Amniotic stem cell (primary cell): ENCODE measurements at places on chromosomes 12 and 14.
A peak's percentile ranks its signal among the peaks of the same experiment; 100 is the strongest.

DNA sequence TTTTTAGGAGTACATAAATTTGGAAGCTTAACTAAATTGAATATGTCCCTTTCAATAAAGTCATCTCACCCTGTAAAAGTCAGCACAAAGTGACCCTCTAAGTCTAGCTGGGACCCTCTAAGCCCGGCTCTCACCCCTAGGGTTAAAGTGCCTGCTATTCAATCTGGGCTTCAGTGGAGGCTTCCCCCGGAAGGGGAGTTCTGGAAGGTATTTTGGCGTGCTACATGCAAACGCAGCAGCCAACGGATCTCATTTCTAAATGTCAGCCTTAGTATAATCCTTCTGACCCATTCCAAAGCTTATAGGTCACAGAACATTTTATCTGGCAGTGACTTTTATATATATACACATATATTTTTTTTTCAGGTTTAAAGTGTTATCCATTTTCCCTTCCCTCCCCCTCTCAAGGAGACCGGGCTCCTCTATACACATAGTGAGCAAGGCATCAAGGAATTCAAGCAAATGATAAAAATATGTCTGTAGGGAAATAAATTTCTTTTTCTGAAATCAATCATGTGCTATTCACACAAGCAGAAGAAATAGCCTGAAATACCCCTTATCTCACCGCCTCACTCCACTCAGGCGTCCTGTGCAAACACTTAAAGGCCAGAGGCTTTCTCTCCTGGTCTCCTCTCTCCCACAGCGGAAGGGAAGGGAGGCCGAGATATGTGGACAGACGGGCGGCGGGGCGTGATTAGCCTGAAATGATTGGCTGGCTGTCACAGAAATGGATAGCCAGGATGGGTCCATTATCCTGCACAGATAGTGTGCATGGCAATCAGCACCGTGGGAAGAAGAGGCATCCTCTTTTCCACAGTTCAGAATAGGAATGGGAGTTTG, 301.7 kb downstream of the GALC start:
- DNase-seq: no peak

- DNase-seq: no peak
These were observed 340.4 kb downstream of the NUAK1 start for GRCh38 chr12:105798256-105798845.

- DNase-seq: no peak
These were observed 910.7 kb upstream of the MDGA2 start for GRCh38 chr14:48586099-48586498.

DNA sequence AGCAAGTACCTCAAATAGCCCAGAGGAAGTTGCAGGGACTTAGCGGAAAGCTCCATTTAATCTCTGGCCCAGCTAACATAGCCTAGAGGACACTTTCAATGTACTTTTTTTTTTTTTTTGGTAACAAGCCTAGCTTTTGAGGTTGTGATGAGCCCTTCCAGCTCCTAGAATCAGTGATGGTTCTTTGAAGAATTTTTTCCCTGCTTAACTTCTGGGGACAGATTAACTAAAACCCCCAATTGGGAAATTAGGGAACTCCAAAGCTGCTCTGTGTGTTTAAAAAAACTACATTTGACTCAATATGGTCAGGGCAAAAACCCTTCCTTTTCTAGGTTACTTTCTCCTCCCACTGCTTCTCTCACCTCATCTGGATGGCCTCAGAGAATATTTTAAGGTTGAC, 23.9 kb upstream of the ITGA5 start:
- no peak for DNase-seq

DNA sequence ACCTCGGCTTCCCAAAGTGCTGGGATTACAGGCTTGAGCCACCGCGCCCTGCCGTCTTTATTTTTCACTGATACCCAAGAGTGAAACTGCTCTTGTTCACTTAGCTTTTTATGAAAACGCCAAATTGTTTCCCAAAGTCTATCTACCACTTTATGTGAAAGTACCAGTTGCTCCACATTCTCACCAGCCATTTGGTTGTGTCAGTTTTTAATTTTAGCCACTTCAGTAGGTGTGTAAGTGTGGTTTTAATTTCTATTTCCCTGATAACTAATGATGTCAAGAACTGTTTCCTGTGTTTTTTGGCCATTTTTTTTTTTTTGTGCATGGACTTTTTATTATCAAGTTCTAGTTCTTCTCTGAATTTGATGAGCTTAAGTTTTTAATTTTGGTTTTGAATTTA, 17.1 kb downstream of the CAND1 start:
- DNase-seq: no peak

DNA sequence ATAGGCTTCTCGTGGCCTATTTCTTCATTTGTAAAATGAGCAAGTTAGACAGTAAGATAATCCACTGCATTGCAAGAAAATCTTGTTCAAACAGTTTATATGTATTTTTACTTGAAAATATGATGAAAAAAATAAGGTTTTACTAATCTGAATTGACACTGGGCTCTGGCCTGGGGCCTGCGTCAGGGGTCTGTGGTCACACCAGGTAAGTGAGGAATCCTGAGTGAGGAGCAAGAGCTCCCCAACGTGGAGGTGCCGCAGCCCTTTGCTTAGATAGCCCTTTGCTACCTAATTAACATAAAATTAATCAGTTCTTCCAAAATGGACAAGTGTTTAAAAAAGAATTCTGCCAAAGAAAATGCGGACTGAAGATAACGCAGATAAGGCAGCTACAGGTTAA, 39.1 kb upstream of the STAB2 start:
- no peak for DNase-seq

GRCh38 chr14:93003945-93004698, 81.2 kb downstream of the CHGA start:
- DNase-seq: no peak

- DNase-seq: no peak
These were observed 2.7 kb downstream of the NCKAP5L start for GRCh38 chr12:49825360-49825970.

DNA sequence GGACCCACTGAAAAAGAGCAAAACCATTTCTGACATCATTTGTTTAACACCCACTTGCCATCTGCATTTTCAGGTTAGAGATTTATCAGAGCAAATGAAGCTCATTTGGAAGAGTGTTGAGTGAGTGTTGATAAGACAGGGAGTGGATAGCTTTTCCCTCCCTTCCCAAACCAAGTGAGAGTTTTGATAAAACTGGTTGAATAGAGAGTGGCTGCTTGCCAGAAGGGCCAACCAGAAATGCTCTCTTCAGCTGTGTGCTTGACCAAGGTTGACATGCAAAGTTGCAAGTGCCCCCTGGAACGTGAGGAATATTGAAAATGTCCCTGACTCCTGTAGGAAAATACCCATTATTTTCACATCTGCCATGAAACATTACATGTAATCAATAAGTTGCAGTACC, 1487.0 kb upstream of the FLRT2 start:
- no peak for DNase-seq

DNA sequence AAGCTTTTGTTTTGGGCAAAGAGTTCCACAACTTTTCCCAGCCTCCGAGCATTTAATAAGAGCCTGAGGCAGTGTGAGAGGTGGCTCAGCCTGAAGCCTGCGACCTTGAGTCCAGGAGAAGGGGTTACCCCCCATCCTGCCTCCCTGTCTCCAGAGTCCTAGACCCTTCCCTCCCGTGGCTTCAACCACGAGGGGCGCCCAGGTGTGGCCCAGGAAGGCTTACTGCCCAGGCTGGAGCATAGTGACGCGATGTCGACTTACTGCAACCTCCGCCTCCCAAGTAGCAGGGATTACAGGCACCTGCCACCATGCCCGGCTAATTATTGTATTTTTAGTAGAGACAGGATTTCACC, 641 bp downstream of the LRRC43 start:
- no peak for DNase-seq

DNA sequence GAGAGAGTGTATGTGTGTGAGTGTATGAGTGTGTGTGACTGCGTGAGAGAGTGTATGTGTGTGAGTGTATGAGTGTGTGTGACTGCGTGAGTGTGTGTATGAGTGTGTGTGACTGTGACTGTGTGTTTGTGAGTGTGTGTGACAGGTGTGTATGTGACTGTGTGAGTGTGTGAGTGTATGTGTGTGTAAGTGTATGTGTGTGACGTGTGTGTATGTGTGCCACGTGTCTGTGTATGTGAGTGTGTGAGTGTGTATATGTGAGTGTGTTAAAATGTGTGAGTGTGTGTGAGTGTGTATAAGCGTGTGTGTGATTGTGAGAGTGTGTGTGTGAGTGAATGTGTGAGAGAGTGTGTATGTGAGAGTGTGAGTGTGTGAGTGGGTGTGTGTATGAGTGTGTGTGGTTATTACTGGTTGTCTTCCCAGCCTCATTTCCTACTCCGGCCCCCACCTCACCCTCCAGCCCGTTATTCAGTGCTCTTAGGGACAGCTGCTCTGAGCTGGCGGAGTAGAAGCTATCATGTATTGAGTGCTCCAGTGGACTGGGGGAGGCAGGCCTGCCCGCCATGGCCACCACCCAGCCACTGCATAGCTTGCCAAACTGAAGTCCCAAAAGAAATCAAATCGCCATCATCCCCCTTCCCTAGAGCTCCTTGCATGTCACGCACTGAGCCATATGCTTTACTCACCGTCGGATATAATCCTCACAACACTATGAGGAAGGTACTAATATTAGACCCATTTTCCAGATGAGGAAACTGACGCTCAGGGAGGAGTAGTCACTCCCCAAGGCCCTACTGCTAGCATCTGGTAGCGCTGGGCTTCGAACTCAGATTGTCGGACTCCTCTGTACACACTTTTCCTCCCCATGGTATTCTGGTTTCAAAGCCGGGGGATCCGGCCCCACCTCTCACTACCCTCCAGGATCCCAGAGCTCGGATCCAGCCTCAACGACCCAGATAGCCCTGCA, 10.3 kb upstream of the MYL2 start:
- no peak for DNase-seq

DNA sequence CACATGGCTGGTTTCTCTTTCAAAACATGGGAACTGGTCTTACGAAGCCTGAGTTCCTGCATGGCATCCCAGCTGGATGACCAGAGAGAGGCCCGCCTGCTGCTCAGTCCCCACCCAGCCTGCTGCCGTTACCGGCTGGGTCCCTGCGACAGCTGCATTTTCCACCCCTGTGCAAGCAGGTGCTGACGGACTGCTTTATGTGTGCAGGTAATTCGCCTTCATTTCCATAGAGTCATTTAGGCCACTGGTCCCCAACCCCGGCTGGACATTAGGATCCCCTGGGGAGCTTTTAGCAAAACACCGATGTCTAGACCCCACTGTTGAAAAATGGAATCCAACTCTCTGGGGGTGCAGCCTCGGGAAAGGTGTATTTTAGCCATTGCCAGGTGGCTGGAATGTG, 51.9 kb downstream of the RBM19 start:
- no peak for DNase-seq

DNA sequence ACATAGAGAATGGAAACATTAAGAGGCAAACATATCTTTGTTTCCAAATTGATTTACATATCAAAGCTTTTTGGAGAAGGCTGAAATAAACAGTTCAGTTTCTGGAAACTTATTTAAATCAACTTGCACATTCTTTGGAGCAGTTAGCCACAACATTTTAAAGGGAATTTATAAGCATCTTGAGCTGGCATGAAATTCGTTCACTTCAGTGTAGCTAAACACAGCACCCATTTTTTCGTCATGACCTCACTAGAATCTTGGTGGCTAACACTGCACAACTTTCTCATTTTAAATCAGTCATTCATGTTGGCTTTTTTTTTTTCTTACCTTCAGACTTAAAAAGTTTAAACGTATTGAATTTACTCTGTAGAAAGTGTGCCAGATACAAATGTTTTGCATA, 1139.9 kb upstream of the FLRT2 start:
- no peak for DNase-seq

GRCh38 chr12:126545411-126545810, 1480.2 kb downstream of the AACS start:
- DNase-seq: no peak

GRCh38 chr12:37672655-37673260, 643.8 kb upstream of the ALG10B start:
- DNase-seq: no peak

DNA sequence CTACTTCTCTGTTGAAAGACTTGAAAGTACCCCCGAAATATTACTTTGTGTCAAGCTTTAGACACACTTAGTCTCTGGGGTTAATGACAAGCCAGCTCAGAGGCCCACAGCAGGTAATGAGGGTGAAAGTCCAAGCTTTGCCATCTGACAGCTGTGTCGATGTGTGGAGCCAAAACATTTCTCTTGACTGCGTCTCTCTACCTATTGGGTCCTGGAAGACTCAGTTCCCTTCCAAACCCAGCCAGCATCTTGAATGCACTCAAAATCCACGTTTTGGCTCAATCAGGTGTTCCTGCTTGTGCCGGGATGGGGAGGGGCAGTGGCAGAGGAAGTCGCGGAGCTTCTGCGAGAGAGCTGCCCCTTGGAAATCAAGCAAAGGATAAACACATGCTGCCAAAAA, 3.2 kb downstream of the PLXNC1 start:
- no peak for DNase-seq

GRCh38 chr12:122793685-122794106, 19.3 kb downstream of the CCDC62 start:
- peak; percentile 31 for DNase-seq

DNA sequence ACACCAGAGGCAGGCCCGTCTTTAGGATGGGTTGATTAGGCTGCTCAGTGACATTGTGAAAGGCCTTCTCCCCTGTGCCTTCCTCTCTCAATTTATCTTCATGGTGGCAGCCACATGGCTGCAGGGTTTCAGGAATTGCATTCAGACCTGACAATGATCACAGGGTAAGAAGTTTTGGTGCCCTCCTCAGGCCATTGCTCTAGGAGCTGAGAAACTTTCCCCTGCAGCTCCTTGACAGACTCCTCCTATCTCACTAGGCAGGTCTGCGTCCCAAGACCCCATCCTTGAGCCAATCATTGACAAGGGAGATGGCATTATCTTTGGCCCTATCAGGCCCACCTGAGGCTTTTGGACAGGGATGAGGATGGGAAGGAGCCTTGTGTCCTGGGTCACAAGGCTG, 57.4 kb upstream of the ANO4 start:
- no peak for DNase-seq

DNA sequence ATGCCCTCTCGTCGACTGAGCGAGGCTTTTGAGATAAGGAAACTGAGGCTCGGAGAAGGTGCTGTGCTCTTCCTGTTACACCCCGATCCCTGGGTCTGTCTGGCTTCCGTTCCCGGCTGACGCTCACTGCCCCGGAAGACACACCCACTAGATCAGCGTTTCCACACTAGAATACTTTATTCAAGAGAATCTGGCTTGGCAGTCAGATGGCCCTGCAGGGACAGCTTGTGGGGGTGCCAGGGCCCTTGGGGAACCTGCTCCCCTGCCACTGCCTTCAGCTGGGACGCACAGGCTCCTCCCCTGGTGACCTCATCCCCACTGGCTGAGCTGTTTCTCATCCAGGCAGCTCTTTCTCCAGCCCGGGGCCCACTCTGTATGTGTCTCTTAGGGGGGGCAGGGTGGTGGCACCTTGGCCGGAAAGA, 13.7 kb downstream of the PGF start:
- no peak for DNase-seq

GRCh38 chr14:22380571-22381407, 208.2 kb downstream of the DAD1 start:
- no peak for DNase-seq

GRCh38 chr12:79983492-79983891, 48.6 kb upstream of the PPP1R12A start:
- DNase-seq: no peak
